ENCODE measurements at places on chromosomes 3 and 15.

DNA sequence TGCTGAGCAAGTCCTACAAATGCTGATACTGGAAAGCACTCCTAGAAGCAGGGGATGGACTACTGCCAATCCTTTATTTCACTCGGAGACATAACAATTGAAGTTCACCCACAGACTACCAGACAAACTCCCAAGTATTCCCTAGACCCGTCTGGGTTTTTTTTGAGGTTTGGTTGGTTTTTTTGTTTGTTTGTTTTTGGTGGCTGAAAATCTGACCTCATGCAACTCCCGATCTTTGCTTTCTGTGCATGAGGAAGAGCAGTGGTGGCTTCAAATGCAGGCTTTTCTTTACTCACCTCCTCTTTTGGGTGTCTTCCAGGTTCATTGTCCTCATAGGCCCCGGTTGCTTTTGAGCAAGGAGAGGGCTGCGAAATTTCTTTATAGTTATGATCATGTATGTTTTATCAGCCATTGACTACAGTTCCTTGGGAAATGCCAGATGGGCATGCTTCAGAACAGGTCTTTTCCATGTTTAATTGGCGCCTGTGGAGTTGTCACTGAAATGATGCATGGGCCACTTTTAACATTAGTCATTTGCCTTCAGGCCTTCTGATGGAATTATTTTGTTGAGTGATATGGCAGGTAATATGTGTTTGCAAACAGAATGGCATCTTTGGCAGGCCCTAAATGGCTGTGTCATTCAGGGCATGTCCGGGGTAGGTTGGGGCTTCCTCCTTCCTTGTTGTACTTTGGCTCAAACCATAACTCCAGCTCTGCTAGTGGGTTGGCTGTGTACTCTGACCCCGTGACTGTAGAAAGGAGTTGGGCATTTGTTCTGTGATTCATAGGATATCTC is 81.3 kb upstream of the ZBED2 start:
- no peak for DNase-seq

GRCh38 chr15:58056015-58056414 is 9.5 kb downstream of the ALDH1A2 start:
- no peak for DNase-seq

DNA sequence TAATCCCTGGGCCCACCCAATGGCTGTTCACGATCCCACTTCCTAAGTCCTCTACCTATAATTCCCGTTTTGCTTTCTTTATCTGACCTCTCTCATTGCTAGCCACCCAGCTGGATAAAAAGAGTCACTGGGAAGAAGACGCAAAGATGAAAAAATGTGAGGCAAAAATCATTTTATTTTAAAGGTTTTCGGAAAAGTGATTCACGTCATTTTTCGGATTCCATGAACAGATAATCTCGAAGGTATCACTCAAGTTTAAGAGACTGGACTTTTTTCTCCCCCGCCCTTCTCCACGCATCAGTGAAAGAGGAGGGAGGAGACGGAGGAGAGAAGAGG is 266.6 kb downstream of the CGGBP1 start:
- DNase-seq = no peak

DNA sequence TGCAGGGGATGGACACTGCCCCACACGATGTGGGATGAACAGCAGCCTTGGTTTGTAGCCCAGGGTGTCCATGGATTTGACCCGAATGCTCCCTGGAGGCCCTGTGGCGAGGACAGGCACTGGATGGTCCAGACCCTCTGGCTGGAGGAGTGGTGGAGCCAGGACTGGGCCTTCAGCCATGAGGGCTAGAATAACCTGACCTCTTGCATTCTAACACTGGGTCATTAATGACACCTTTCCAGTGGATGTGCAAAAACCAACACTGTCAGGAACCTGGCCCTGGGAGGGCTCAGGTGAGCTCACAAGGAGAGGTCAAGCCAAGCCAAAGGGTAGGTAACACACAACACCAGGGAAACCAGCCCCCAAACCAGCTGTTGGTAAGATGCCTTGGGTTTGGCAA is 51.4 kb downstream of the OXNAD1 start:
- no peak for DNase-seq

All from stimulated activated CD8-positive, alpha-beta memory T cell treated with anti-CD3 and anti-CD28 coated beads, Interleukin-4, amount 100 ng/mL, for 1 hour (primary cell).